Stimulated activated CD4-positive, alpha-beta T cell treated with anti-CD3 and anti-CD28 coated beads, Interleukin-2, amount 100 ng/mL, for 48 hours (primary cell): ENCODE measurements at places on chromosomes 7 and 10.

- no peak for DNase-seq
Observed at GRCh38 chr7:102981451-102981850, 68.7 kb downstream of the LRRC17 start.

DNA sequence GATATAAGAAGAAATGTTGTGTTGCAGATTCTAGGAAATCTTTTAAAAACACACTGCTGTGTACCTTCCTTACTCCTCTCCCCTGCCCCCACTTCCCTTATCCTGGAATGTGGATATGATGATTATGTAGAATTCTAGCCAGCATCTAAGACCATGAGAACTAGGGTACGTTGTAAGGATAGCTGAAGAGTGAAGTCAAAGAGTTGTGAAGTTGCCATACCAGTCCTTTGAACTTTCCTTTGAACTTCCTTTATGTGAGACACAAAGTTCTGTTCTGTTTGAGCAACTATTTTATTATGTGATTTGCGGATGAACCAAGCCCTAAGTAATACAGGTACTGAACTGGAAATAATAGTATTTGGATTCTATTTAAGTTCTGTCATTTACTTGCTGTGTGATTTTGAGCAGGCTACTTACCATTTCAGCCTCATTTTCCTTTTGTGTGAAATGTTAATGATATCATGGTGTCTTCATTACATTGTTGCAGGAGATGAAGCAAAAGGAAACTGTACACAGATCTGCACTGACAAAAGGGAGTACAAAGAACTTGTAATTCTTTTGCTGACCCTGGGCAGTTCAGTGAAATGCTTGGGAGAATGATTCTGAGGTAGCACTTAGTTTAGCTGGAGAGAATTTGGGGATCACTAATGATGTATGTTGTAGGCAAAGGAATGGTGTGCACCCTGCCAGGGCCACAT, 31.4 kb downstream of the RPA3 start:
- DNase-seq: no peak

- DNase-seq: no peak
Observed at GRCh38 chr7:55435466-55435865, 70.3 kb downstream of the LANCL2 start.

- DNase-seq: no peak
Observed at GRCh38 chr7:65966146-65966545, 15.9 kb downstream of the GUSB start.

DNA sequence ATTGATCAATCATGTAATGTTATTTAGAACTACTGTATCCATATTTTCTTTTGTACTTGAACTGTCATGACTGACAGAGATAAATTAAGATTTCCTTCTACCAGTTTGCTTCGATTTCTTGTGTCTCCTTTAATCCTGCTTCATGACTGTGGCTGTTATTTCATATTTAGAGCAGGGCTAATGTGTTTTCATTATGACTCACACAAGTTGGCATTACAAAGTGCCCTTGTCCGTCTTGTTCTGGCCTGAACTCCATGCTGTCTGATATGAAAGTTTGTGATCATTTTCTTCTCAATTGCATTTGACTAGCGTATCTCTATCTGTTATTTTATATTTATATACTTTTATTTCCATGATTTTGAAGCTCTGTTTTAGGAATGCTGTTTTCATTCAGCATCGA, 344.1 kb upstream of the PRKCQ start:
- DNase-seq: no peak

DNA sequence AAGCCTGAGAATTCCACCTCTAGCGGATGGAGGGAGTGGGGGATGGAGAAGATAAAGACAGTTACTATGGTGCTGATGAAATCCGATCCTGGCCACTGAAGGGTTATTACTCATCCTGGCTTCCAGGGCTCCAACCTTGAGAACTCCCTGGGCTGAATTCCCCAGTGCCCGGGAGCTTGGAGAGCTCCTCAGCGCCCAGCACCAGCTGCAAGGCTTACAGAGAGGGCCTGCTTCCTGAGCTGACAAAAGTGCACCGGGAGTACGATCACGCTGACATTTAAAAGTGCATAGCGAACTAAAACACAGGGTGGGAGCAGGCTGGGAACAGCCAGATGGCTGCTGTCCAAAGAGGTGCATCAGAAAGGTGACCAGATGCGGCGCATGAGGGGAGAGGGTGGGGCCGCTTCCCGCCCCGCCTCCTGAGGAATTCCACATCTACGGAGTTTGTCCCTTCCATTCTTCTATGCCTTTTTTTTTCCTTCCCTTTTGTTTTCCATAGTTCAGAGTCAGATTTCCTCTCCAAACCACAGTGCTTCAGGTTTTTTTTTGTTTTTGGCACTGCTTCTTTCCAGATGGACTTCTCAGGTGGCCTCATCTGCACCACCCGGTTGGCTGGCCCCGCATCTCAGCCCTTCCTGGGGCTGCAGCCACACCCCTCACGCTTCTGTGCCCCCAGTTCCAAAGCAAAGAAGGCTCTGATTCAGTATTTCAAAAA, 62.4 kb upstream of the MKRN1 start:
- DNase-seq: no peak

DNA sequence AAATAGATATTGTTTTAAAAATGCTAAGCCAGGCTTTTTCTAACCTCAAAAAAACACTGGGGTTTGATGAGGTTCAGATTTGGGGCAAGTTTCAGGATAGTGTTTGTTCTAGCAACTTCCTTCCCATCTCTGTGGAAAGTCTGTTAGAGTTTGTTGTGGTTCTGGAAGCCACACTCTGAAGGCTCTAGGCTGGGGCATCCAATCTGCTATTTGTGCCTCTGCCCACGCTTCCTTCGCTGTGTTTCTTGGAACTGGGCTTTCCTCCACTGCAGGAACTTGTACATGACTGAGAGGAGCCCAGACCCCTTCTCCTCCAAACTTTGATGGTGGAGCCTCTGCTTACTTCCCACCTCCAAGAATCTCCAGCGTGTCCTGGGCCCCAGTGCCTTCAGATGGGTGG, 108.5 kb upstream of the SLC25A13 start:
- DNase-seq: no peak

DNA sequence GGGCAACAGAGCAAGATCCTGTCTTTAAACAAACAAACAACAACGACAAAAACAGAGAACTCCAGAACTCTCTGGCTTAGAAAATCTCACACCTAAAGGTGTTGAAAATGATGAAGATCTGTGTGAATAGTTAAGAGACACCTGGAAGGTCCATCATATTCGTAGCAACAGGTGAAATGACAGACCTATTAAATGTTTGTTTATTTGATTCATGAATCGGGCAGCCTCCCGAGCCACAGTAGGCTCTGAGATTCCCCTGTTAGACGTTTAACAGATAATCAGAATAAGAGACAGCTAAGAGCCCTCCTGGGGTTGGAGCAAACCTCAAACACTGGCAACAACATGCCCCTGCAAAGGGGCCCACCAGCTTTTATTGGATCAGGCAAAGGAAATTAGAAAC, 103.7 kb downstream of the LCOR start:
- no peak for DNase-seq

- no peak for DNase-seq
Observed at GRCh38 chr7:207418-208129, 15.2 kb downstream of the FAM20C start.

DNA sequence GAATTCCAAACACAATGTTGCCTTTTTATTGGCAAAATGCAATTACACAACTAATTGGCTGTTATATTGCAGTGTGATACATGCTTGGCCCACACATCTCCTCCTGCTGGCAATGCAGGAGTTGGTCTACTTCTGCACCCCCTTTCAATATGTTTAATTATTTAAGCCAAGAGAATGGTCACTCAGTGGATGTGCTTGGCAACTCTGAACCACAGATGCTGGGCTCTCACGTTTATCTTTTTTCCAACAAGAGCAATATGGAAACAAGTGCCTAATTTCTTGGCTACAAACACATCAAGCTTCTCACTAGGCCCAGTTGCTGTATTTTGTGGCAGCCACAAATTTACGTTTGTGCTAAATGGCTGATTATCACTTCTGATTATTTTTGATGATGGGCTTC, 1149.2 kb upstream of the CELF2 start:
- no peak for DNase-seq

- DNase-seq: no peak
Observed at GRCh38 chr7:3087243-3087755, 43.6 kb upstream of the CARD11 start.

DNA sequence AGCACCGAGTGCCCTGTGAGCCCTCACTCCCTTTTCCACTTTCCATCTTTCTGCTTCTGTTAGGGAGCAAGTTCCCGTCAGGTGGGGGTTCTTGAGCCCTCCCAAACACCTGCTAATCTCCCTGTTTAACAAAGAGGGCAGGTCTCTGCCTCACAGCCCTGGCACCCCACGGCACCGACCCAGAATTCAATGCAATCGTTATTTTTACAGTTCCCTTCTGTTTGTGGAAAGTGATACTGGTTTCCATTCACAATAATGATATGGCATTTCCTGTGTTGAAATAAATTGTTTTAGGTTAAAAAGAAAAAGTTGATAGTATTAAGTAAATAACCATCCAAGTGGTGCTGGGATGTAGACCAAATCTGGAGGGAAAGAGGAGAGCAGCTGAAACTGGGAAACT, 38.8 kb upstream of the SLC29A3 start:
- DNase-seq: no peak

DNA sequence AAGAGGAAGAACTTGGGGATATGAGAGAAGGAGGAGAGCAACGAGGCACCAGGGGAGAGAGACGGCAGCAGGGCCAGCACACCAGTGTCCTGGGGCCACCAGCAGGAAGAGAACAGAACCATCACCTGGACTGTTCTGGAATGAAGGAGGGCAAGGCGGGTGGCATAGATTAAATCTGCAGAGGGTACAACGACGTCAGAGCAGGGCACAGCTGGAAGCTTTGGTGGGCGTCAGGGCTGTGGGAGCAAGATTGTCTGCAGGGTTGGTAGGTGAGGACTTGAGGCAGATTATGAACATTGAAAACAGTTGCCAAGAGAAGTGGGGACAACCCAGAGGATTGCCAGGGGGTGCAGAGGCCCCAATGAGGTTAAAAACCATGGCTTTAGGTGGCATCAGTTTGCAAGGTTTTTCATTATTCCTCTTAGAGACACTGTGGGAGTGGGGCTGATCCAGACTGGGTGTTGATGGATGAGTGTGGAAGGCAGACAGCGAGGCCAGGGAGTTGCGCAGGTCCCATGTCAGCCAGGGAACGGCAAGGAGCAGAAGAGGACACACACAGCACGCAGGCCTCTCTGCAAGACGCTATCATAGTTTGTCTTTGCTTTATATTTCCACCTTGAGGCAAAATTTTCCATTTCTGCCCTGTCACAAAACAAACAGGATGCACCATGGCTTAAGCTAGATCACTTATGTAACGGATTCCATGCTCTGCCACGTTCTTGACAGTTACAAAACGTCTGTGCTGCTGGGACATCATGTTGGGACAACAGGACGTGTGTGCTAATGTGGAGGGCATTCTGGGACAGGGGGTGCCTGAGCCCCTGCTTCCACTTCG, 52.5 kb upstream of the LEP start:
- DNase-seq: no peak

DNA sequence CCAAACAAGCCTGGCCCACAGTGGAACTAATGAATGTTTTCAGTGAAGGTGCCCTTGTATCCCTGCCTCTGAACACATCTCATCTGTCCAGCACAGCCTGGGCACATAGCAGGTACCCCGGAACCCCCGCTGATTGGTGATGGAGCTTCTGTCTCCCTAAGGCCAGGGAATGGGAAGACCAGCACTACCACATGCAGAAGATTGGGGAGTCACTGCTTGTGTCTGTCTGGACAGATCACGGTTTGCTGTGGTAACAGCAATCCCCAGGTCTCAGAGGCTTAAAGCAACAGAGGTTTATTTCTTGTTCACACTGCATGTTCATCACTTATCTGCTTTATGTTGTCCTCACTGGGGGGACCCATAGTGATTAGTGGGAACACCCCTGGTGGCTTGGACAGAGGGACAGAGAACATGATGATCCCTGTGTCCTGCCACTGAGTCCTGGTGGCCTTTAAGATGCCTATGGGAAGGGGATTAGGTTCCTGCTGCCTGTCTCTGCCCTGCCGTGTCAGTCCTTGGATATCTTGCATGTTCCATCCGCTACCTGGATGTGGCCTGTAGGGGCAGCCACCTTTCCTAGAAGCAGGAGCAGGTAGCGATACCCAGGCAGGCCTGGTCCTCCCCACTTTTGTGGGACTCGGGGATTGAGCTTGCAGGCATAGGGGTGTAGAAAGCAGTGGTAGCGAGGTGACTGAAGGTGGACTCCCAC, 3.6 kb downstream of the TSPAN14 start:
- no peak for DNase-seq

- DNase-seq: no peak
Observed at GRCh38 chr10:18145652-18146051, 5.4 kb downstream of the CACNB2 start.

DNA sequence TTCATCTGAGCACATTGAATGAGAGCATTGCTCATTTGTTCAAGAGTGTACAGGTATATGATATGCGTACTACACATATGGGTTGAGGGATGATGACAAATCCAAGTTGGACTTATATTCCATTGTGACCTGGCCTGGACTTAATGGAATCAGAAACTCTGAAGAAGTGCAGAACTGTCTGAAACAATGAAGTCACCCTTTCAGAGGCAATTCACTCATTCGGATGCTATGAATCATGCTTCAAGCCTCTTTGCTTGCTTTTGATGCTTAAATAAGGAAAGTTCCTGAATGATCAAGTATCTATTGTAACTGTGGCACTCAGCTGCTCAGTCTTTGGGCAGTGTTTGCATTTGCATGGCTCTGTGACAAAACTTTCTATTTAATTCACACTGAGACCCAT, 93.4 kb downstream of the ZNF365 start:
- DNase-seq: no peak

GRCh38 chr7:20794676-20795075, 8.0 kb upstream of the SP8 start:
- no peak for DNase-seq

DNA sequence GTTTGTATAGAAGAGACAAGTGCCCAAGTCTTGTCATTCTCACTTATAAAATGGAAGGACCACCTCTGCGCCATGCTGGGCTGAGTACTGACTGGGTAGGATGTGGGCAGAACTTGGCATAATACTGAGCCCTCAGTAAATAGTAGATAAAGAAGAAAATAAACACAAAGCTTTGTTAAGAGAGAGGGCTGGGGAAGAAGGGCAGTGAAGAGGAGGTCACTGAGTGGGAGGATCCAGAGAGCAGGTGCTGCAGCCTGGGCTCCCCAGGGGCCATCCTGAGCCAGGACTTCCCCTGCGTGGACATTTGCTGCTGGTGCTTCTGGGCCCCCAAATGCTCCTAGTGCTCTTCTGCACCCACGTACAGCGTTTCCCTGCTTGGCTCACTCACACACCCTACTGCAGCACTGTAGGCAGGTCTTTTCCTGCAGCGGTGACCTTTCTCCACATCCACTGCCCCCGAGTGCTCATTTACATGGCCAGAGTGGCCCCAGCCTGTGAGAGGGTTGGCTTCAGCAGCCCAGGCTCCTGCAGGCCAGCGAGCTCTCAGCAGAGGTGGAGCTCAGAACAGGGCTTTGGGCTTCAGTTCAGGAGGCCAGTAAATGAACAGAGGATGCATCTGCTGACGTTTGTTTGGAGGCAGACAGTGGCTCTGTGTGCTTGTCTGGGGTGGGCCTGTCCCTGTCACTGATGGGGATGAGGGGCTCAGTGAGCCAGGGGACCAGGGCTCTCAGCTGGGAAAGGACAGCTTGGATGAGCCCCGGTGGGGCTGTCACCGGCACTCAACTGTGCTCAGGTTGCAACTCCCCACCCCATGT, 164.6 kb downstream of the ADARB2 start:
- DNase-seq: no peak

GRCh38 chr10:68471063-68471585, 649 bp downstream of the DNA2 start:
- no peak for DNase-seq
